Putamen (tissue), 1 donor: ENCODE measurements at places on chromosomes 4 and X.
A peak's percentile ranks its signal among the peaks of the same experiment; 100 is the strongest.

DNA sequence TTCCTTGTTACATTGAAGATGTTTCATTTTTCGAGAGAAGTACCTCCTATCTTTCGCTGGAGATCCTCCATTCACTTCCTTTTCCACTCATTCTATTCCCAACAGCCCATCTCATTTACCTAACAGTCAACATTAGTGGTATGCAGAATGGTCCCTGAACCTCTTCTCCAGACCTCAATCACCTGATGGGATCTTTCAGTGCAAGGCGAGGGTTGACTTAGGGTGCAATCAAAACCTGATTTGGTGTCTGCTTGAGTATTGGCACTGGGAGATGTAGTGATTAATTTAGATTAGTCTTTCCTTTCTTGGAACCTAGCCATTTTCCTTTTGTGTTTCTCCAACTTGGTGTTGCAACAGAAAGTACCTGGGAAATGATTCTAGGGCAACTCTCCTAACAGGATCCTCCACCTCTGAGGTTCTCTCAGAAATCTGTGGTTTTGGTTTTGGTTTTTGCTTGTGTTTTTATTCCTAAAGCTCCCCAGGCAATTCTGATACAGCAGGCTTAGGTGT is 18.4 kb downstream of the DDX3X start:
- DNase-seq, result no peak

GRCh38 chrX:13754765-13755164 is 20.2 kb downstream of the OFD1 start:
- DNase-seq, result no peak

DNA sequence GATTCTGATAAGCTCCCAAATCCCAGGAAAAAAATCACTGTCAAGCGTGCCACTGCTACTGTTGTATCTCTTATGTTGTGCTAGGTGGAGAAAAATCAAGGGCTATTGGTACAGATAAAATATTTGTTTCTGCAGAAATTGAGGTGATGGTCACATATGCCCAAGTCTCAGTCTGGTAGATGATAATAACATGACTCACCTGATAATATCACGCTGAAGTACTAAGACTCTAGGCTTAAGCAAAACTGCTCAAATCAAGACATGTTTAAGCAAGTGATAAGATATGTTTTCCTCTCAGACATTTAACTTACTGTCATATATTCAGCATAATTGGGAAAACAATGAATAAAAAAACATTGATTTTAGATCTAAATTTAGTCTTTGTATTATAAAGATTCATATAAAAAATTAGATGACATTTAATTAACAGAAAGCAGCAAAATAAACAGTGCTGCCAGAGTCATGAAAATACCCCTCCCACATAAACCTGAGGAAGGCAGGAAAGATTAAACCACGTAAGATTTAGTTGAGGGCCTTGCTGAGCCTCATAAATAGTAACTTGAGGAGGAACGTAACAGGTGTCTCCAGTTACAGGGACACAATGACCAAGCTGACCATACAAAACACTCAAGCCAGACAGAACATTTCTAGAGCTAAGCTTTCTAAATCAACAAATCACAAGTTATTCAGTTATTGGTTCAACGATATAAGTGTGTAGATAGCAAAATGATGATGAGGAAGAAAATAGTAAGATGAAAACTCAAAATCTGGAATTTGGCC is 143.5 kb downstream of the CHM start:
- DNase-seq, result no peak

GRCh38 chr4:76556452-76556851 is 121.4 kb downstream of the SHROOM3 start:
- no peak for DNase-seq

GRCh38 chrX:122869171-122869570 is 314.9 kb upstream of the GRIA3 start:
- DNase-seq, result no peak

- DNase-seq, result no peak
These were observed 247.1 kb upstream of the PITX2 start for GRCh38 chr4:110869862-110870572.

GRCh38 chr4:766152-766515 is 59.8 kb downstream of the CPLX1 start:
- peak; percentile 63 for DNase-seq

DNA sequence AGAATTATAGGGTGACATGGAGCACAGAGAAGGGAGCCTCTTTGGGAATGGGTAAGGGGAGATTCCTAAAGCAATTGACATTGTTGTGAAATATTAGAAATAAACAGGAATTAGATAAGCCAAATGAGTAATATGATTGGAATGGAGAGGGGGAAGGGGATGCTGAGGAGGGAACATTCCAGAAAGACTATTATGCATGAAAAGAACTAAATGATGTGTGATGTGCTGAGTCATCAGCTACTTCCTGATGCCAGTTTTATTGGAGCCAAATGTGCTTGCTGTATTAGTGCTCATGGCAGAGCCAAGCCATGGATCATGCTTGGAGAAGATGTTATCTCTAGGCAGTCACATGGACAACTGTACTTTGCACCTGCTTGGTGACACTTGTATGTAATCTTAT is 189.0 kb upstream of the HCCS start:
- no peak for DNase-seq

GRCh38 chr4:1604706-1605205 is 79.4 kb downstream of the FAM53A start:
- DNase-seq, result no peak

GRCh38 chrX:18424482-18425198 is 768 bp upstream of the CDKL5 start:
- DNase-seq, result peak; percentile 35

DNA sequence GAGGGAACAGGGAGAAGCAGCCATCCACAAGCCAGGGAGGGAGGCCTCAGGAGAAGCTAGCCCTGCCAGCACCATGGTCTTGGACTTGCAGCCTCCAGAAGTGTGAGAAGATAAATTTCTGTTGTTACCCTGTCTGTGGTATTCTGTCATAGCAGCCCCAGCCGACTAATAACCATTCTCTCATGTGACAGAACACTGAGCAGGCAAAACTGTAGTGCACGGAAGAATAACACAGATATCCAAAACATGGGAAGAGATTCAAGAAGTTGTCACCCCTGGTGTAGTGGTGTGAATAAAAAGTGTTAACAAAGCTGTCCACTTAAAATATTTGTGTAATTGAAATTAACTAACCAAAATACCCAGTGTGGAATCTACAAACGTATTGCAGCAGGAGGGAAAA is 265.0 kb downstream of the ARHGAP10 start:
- no peak for DNase-seq

DNA sequence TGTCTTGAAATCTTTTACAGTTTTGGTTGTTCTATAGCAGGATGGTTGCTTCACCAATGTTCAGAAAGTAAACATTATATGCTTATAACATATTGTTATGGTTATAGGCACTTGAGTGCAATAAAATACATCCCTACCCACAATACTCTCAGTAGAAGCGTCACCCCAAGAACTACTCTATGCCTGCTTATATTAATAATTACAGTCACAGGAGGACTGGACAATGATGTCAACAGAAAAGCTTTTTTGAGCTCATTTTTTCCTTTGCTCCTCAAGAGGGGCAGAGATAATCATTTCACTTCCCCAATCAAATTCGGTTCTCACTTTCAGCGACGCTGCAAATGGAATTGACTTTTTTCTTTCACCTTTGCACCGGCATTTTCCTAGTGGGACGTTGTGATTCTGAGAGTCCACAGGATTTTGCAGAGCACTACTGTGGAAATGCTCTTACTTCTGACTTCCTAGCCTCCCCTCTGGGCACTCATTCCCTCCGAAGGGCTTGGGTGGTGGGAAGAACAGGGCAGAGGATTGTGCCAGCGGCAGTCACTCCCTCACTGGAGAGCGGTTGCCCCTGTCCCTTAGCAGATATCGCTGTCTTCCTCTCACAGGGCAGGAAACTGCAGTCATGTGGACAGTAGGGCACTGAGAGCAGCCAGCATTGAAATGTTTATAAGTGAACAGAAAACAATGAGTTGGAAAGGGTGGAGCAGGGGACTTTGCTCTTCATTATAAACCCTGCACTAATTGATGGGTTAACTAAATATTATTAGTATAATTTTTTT is 24.9 kb upstream of the SGMS2 start:
- no peak for DNase-seq

GRCh38 chr4:89469516-89469915 is 161.9 kb upstream of the GPRIN3 start:
- no peak for DNase-seq
